Cardiac ventricle fibroblast (primary cell): ENCODE measurements at places on chromosomes 12 and 14. TPM values are rescaled to one million over a fixed set of nuclear protein-coding genes. Genes with fewer than 3 reads are reported as not detected.

BTBD6 gene
- total RNA-seq, result 32.1 and 34.8 TPM in 2 replicates

PDE3A gene
- 5.9 and 7.4 TPM in 2 replicates for total RNA-seq

DIO2 gene
- 5.8 TPM in 2 replicates for total RNA-seq

KLRF1 gene
- total RNA-seq, result not detected in 2 replicates

LHX5 gene
- total RNA-seq, result not detected in 2 replicates

HEBP1 gene
- 79.5 and 85.8 TPM in 2 replicates for total RNA-seq

PPFIA2 gene
- 0.64 TPM in 1 of 2 replicates, not detected in the other for total RNA-seq

PLXNC1 gene
- 2.9 and 5.5 TPM in 2 replicates for total RNA-seq
